ENCODE measurements at places on chromosomes 5 and 9.
A peak's percentile ranks its signal among the peaks of the same experiment; 100 is the strongest.

GRCh38 chr5:66252849-66253248, 108.7 kb downstream of the SREK1 start:
- no peak for DNase-seq

DNA sequence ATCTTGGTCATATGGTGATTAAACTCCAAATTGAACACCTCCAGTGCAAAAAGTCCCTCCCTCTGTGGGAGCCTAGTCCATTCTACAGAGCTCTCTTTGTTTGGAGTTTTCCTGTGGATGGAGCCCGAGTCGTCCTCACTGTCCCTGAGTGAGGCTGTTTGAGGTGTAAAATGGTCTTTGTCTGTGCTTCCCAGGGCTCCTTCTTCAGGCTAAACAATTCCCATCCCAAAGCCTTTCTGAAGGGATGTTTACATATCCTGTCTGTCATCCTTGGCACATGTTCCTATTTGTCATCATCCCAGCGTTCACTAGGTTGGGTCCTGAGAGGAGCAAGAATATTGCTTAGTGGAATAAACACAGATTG, 68.9 kb downstream of the COL27A1 start:
- DNase-seq: peak; percentile 27

- no peak for DNase-seq
These were observed 306.9 kb downstream of the GLIS3 start for GRCh38 chr9:3992924-3993323.

DNA sequence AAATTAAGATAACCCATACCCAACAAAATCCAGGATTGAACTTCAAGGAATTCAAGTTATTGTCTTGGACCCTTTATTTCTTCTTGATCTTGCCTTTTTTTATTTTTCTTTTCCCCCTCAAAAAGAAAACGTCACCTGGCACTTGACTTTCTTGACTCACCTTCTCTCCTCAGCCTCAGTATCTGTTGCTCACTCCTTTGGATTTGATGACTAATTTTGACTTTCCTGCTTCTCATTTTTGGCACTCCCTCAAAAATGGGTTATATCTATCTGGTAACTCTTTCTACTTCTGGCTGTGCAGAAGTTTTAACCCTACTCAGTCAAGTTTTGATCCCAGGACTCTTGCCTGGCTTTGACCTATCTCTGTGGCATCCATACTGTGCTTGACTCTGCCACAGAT, 66.6 kb upstream of the SPATA31D4 start:
- no peak for DNase-seq

- no peak for DNase-seq
These were observed 394.0 kb downstream of the CETN3 start for GRCh38 chr5:90015584-90016018.

- DNase-seq: no peak
These were observed 13.1 kb upstream of the LHFPL2 start for GRCh38 chr5:78661691-78662090.

GRCh38 chr5:159170021-159170420, 39.3 kb downstream of the RNF145 start:
- no peak for DNase-seq

DNA sequence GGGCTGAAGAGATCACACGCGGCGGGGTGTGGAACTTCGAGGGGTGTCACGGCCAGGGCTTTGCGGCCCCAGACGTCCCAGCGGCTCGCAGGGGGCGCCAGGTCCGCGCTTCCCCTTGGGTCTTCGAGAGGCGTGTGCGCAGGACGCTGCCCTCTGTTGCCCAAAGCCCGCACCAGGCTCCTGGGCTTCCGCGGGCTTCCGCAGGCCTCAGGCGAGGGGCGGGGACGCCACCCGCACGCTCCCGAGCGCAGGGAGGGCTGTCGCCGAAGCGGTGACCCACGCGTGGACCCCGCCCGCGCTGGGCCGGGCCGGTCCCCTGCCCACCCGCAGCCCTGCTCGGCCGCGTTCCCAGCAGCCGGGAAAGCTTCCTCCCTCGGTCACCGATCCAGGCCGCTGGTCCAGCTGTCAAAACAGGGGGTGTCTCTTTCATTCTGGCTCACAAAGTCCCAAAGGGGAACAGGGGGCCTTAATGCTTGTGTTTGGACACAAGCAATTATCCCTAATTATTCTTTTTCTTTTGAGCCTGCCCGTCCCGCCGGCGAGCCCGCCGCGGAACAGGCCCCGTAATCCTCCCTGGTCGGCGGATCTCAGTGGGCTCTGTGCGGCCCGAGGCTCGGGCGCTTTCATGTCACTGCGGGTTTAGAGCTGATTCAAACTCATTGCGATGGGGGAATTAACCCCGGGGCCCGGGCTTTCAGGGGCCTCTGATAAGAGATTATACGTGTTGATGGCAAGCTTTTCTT, 60.6 kb downstream of the TMEM174 start:
- DNase-seq: no peak

- DNase-seq: no peak
These were observed 233.5 kb downstream of the RFX3 start for GRCh38 chr9:3292311-3292710.

GRCh38 chr9:133935328-133936005, 56.7 kb downstream of the VAV2 start:
- no peak for DNase-seq

- no peak for DNase-seq
These were observed 25.7 kb downstream of the CPEB4 start for GRCh38 chr5:173913686-173914321.

GRCh38 chr9:136882109-136882946, 4.0 kb upstream of the TRAF2 start:
- no peak for DNase-seq

GRCh38 chr5:122515709-122516431, 203.8 kb downstream of the SNCAIP start:
- peak; percentile 41 for DNase-seq

GRCh38 chr5:113227798-113228197, 207.0 kb downstream of the TSSK1B start:
- no peak for DNase-seq

GRCh38 chr9:80012557-80013330, 441.0 kb downstream of the TLE4 start:
- DNase-seq: no peak

- no peak for DNase-seq
These were observed 2.5 kb downstream of the RAPGEF1 start for GRCh38 chr9:131737426-131737825.

- no peak for DNase-seq
These were observed 116.9 kb upstream of the CPEB4 start for GRCh38 chr5:173771121-173771724.

DNA sequence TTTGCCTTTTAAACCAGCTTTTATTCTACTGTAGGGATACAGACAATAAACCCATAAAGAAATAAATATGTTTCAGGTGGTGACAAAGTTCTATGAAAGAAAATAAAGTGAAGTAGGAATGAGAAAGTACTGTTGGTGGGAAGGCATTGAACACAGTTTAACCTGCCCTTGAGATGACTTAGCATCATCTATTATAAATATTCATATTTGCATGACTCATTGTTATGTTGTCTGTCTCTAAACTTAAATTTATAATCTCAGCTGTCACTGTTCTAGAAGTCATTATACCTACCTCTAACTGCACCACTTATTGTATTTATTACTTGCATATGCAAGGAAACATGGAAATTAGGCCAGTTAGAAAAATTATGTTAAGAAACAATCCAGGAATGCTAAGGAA, 202.2 kb downstream of the CHSY3 start:
- no peak for DNase-seq

DNA sequence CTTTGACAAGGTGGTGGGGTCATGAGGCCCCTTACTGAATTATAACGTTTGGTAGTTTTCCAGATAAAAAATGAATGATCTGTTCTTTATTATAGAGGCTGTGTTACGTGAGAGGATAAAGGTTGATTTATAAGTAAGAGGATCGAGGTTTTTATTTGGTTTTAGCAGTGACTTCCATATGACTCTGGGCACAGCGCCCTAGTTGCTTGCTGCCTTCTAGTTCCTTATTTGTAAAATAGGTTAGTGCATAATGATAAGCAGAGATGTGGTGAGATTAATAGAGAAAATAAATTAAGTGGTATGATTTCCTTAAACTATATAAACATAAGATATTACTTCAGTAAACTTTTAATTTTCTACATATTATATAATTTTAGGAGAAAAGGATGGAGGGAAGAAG, 29.8 kb downstream of the MRRF start:
- no peak for DNase-seq

GRCh38 chr9:83920469-83920926, 734 bp downstream of the KIF27 start:
- DNase-seq: peak; percentile 35

GRCh38 chr5:60332244-60333004, 367.5 kb downstream of the DEPDC1B start:
- DNase-seq: no peak

GRCh38 chr5:1112596-1113331, 901 bp upstream of the SLC12A7 start:
- DNase-seq: no peak

DNA sequence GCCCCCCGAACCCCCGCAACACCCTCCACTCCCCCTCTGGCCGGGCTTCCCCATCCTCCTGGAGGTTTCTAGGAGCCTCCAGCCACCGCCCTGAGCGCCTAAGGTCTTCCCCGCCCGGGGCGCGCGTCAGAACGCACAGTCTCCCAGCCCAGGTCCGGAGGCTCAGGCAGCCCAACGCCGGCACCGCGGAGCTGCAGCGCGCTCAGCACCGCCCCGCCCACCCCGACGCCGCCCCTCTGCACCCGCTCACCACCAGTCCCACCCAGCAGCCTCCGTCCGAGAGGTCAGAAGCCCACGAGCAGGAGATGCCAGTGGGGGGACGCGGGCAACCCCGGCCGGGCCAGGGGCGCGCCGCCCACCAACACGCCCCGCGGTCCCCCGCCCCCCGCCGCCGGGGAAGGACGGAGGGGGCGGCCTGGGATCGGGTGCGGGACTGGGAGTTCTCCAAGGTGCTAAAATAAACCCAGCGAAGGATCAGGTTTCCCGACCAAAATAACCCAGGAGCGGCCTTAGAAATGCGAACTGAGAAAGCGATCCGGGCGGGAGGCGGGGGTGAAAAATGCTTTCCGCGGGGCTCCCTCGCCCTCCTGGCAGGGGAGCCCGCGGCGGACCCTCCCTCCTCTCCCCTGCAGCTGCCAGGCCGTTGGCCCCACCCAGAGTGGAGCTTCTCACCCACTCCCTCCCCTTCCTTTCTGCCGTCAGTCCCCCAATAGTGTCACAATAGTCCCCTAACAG, 6.5 kb upstream of the FAM78A start:
- DNase-seq: no peak

DNA sequence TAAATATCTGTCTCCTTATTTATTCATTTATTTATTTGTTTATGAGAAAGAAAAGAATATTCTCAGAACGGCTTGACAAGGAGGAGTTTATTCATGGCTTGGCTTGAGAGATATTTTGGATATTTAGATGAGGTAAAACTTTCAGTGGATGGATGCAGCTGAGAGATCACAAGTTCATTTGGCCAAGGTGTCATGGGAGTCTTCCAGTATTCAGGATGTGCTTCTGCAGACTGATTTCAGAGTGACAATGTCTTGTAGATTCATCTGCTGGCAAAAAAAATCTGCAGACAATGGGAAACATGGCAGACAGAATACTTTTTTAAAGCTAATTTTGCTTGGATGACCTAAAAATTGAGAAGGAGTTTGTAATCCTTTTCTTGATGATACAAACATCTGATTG, 38.5 kb downstream of the XRCC4 start:
- DNase-seq: no peak

DNA sequence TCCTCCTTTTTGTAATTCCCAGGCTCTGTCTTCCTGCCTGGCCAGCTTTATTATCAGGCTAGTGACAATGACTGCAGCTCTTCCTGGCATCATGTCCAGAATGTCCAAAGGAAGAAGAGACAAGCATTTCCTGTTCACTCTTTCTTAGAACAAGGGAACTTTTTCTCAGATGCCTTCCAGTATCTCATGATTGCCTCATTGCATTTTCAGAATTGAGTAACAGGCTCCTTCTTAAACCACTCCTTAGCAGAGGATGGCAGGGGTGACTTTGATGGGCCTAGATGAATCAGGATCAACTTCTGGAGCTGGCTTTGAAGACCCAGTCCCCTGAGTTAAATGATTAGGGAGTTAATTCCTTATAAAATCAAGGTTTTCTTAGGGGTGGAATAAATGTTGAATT, 92.9 kb upstream of the RASGRF2 start:
- no peak for DNase-seq

DNA sequence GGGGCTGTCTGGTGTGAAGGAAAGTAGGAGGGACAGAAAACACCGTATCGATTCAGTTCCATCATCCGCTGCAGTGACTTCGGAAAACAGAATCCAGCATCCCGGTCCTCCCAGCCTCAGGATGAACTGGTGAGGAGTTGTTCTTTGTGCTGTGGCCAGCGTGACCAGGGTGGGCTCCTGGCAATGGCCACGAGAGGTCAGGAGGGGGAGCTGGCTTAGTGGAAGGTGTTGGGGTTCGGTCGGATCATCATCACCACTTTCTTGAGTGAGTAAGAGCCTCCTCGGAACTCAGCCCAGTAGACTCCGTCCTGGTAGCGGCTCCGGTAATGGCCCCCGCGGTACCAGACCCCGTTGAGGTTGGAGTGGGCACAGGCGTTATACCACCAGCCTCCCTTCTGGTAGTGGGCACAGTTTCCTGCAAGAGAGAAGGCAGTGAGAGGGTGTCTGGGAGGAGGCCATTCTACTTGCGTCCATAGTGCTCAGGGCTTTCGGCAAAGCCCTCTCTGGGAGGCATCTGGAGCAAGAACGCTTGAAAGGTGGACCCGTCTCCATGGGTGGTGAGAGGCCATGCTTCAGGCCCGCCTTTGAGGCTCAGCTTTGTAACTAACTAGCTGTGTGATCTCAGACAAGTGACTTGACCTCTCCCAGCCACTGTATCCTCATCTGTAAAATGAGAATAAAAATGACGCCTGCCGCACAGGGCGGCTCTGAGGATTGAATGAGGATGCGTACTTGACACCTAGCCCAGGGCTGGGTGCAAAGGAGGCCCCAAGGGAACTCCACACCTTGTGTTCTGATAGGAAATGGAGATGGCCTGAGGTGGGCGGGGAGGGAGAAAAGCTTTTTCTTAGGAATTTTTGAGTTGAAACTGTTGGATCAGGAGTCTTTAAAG, 33.5 kb downstream of the ANGPTL2 start:
- no peak for DNase-seq

DNA sequence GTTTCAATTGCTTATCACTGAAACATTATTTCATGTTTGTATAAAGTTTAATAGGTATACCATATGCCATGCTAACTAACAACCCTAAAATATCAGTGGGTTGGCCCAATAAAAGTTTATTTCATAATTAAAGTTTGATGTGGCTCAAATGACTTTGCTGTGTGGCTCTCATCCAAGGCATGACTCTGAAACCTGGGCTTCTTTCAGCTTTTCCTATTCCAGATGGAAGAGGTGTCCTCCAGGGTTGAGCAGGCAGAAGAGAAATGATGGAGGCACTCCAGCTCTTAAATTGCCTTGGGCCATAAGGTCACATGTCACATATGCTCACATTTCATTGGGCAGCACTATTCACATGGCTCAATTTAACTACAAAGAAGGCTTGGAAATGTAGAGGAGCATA, 101.9 kb downstream of the MACIR start:
- DNase-seq: no peak

DNA sequence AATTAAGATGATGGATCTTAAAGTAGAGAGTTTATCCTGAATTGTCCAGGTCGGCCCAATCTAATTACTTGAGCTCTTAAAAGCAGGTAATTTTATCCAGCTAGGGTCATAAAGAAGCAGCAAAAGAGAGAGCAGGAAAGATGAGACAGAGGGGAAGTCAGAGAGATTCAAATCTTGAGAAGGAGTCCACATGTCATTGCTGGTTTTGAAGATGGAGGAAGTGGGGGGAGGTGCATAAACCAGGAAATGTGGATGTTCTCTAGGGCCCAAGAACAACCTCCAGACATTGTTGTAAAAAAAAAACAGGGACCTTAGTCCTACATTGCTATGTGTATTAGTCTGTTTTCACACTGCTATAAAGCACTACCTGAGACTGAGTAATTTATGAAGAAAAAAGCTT, 66.4 kb downstream of the SLCO4C1 start:
- no peak for DNase-seq

Data from NCI-H2029 treated with DMSO at 0.1 percent for 48 hours (cell line).